ENCODE measurements at places on chromosomes 6 and 20.

- DNase-seq: no peak
These were observed 35.8 kb downstream of the ZBTB9 start for GRCh38 chr6:33490198-33490597.

GRCh38 chr6:165695722-165696515 lies 32.9 kb upstream of the PDE10A start:
- no peak for DNase-seq

- DNase-seq: no peak
These were observed 175.7 kb upstream of the PLN start for GRCh38 chr6:118372413-118372812.

- no peak for DNase-seq
These were observed 248.1 kb upstream of the OPRM1 start for GRCh38 chr6:153790876-153791473.

GRCh38 chr6:153758516-153758915 lies 280.5 kb upstream of the OPRM1 start:
- no peak for DNase-seq

DNA sequence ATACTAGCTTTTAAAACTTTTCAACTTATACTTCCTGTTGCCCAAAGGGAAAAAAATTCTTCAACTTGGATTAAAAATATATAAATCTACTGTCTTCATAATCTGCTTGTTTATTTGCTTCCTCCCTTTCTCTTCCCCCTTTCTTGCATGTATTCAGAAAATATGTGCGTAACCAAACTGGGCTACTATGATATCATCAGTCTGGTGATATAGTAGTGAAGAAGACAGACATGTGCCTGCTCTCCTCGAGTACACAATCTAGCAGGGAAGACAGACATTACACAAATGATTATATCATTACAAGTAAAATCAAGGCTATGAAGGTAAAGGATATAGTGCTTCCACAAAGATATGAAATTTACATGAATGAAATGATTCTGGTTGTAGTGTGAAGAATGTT lies 31.0 kb downstream of the IBTK start:
- DNase-seq: no peak

GRCh38 chr20:24987244-24987643 lies 5.3 kb downstream of the APMAP start:
- DNase-seq: no peak

DNA sequence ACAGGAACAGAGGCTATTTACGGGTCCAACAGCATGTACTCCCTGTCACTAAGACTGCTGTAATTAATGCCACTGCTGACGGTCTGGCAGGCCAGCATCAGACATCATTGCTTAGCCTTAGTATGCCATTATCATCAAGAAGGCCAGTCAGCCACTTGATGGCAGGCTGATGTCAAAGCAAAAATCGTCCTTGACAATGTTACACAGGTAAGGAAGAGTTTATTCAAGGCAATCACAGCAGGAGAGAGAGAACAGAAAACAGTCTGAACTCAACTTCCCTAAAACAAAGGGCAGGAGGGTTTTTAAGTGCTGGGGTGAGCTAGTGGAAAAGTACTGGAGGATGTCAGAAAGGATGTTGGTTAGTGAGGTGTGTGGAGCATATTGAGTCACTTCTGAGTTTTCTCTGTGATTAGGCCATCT lies 25.1 kb downstream of the FKBP1C start:
- DNase-seq: no peak

GRCh38 chr6:157329829-157330228 lies 6.5 kb upstream of the TMEM242 start:
- no peak for DNase-seq

- no peak for DNase-seq
These were observed 49.2 kb downstream of the SERAC1 start for GRCh38 chr6:158118886-158119285.

GRCh38 chr6:166599205-166599604 lies 12.7 kb upstream of the RAMACL start:
- DNase-seq: no peak

DNA sequence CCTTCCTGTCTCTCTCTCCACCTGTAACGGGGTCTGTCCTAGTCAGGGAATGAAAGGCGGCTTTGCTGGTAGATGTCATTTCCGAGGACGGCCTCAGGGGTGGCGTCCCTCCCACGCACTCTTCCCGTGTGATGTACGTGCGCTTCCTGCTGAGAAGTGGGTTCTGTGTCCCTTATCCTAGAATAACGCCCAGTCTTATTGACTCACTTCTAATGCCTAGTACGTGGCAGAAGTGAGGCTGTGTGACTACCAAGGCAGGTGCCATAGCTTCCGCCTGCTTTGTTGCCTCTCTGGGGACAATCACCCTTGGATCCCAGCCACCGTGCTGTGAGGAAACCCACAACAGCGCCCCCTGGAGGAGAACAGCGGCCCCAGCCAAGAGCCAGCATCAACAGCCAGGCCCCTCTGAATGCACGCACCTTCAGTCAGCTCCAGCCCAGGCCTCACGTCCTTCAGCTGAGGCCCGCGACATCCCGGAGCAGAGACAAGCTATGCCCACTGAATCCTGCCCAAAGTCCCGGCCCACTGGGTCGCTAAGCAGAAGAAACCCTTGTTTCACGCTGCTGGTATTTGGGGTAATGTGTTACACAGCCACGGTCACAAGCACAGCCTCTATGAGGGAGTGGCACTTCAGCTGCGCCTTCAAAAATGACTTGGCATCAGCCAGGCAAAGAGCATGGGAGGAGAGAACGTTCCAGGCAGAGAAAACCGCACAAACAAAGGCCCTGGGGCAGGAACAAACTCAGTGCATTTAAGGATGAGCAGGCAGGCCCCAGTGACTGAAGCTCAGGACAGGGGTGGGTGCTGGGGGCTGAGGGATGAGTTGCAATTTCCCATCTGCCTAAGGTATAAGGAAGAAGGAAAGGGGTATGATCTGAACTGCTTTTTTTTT lies 224.2 kb downstream of the NFATC2 start:
- DNase-seq: peak; percentile 34

DNA sequence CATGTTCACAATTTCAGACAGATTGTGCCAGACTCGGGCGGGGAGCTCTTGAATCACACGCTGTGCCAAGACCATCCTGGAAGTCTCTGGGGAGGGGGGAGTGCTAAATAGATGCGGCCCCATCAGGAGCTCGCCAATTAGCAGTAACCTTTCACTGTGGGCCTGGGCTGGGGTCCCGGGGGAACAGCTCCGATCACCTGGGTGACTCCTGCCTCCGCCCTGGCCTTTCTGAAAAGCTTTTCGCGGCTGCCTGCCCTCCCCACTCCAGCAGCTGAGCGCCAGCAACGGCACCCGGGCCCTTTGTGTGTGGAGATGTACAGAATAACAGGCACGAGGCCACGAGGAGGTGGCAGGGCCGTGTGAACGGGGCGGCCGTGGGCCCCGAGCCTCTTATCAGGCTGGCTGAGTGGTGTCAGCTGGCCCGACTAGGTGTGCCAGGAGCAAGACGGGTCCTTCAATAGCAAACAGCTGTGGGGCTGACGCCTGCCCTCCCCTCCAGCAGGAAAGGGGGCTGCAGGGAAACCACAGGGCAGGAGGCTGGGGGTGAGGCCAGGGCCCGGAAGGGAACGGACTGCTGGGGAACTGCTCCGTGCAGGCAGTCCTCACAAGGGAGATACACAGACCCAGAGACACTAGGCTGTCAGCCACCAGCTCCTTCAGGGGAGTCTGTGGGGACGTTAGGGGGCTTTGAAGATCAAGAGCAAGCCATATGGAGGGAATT lies 56.8 kb downstream of the NOL4L start:
- DNase-seq: no peak

GRCh38 chr6:30537931-30538330 lies 18.4 kb downstream of the GNL1 start:
- DNase-seq: no peak

DNA sequence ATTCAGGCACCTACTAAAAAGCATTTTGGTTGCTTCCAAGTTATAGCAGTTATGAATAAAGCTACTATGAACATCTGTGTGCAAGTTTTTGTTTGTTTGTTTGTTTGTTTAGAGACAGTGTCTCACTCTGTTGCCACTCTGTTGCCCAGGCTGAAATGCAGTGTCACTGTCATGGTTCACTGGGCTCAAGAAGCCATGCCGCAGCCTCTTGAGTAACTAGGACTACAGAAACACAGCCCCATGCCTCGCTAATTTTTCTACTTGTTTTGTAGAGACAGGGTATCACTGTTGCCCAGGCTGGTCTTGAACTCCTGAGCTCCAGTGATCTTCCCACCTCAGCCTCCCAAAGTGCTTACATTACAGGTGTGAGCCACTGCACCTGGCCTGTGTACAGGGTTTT lies 795.9 kb downstream of the EPHA7 start:
- DNase-seq: no peak

DNA sequence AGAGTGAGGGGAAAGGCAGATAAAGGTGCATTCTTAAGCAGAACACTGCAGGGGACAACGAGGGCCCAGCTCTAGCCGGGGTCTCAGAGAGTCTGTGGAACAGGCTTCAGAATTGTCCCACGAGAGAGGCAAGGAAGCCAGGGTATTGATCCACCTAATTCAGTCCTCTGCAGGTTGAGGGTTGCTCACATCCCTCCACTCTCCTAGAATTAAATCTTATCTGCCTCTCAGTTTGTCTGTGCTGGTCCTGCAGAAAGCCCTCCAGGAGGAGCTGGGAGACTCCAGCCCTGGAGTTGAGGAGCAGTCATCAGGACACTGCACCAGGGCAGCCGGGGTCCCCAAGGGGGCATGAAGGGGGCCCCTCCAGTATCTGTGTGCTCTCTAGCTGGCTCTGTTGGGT lies 39.1 kb downstream of the SLC24A3 start:
- DNase-seq: no peak

- no peak for DNase-seq
These were observed 127.9 kb downstream of the PXDC1 start for GRCh38 chr6:3623451-3624249.

DNA sequence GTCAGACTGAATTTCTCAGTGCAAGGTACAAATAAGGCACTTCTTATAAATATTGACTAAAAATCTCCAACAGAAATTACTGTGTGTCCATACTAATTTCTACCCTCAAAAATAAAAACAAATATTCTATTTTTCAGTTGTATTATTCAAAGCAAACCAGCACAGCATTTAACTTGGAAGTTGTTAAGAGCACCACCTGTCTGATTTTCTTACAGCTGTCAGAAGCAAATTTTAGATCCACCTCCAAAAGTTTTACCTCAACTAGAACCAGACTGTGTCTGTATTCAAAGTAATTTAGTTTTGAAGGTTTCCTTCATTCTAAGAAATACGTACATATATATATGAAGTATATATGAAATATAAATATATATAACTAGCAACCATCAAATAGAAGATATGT lies 1.2 kb downstream of the TRDN start:
- DNase-seq: no peak

GRCh38 chr6:12064131-12064530 lies 52.0 kb downstream of the HIVEP1 start:
- peak; percentile 64 for DNase-seq

GRCh38 chr20:15930311-15931305 lies 642.6 kb downstream of the KIF16B start:
- DNase-seq: peak; percentile 39

- DNase-seq: peak; percentile 75
These were observed 8.6 kb upstream of the TRIB3 start for GRCh38 chr20:371755-372542.

DNA sequence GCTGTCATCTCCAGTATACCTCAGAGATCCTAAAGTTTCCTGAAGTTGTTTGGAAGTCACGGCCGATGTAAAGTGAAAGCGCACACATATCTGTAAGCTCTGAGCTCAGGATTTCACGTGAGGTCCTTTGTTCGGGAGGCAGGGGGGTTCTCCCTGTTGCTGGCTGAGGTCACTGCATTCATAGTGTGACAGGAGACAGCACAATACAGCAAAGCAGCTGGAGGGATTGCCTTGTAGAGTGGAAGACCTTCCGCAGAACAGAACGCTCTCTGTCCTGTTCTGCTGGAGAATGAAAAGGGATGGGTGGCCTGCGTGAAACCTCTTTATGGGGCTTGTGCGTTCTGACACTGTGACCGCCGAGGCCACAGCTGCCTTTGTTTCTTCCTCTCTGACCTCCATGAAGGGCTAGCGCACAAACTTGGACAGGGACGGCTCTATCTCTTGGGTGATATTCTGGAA lies 13.4 kb upstream of the SERPINB1 start:
- no peak for DNase-seq

GRCh38 chr6:148608199-148608951 lies 138.5 kb upstream of the UST start:
- DNase-seq: no peak

DNA sequence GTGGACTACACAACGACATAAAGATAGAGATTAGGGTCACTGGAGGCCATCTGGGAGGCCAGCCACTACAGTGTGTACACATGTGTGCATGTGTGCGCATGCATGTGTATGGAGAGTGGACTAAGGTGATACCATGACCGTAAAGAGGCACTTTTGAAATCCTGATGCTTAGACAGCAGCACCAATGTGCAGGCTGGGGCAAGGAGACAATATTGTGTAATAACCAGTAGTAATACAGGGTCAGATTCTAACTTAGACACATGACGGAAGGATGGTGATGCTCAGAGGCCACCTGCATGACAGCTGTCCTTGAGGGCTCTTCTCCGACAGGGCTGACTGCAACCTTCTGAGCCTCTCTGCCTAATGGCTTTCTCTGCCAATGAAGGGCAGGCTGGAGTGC lies 25.5 kb downstream of the CST9L start:
- no peak for DNase-seq

GRCh38 chr6:170451762-170452651 lies 101.1 kb downstream of the PSMB1 start:
- no peak for DNase-seq

DNA sequence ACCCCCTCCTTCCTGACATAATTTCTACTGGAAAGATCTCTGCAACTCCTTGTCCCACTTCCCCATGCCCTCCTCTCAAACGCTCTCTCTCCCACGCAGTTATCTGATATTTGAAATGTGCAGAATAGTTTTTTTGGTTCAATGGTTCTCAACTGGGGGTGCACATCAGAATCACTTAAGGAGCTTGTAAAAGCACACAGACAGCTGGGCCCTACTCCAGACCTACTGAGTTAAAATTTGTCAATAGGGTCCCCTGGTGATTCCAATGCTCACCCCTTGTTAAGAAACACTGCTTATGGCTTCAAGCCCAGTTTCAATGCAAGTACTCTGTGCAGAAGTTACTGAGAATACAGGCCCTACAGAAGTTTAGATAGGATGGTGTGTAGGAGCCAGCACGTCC lies 45.2 kb upstream of the KCNK16 start:
- DNase-seq: no peak
